ENCODE measurements at places on chromosomes 7 and 10.
A peak's percentile ranks its signal among the peaks of the same experiment; 100 is the strongest.

- DNase-seq = no peak
Observed at GRCh38 chr7:83655951-83656556, 7.1 kb upstream of the SEMA3E start.

GRCh38 chr10:6402349-6402709, 177.7 kb downstream of the PRKCQ start:
- DNase-seq = no peak

GRCh38 chr7:41306486-41306885, 396.4 kb downstream of the INHBA start:
- DNase-seq = no peak

DNA sequence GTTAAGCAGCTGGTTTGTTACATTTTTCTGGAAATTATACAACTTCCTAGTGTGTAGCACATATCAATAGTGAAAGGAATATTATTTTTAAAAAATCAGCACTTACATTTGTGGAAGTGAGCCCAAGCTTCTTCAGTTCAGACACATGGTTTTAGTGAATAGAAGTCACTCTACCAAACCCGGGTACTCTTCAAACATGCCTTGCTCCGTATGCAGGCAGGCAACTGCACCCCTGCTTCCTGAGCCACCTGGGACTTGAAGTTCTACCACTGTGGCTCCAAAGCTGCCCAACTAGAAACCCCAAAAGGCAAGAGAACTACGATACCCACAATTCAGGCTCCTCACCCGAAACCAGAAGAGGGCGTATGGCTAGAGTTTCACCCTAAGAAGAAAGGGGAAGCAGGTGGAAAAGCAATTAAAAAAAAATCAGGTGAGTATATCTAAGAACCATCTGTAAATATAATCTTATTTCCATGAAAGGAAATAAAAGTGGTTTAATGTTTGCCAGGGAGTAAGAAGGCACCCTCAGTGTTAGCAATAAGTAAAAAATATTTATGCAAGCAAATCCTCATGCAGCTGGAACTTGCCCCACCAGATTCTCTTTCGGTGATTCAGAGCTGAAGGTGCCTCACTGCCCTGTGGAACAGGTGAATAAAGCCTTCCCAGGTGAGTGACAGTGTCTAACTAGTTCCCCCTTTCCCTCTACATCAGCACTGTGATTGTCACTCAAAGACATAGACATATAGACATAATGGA, at the start of gene MACC1:
Gene MACC1, minus strand, starts transcription at position 192 of the 756 bp plus-strand sequence. CDS start 55,522 bp downstream, outside the sequence.
- DNase-seq = no peak

DNA sequence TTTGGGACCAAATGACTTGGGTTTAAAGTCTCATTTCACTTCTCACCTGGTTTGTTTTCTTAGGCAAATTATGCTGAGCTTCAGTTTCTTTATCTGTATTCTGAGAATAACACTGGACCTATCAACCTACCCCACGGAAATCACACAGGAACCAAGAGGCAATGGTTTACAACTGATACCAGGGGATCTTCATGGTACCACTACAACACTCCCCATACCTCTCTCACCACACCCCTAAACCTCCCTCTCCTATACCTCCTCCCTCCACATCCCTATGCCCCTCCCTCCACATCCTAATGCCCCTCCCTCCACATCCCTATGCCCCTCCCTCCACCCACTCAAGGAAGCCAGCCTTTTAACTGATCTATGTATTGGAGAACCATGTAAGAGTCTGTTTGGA, 9.9 kb downstream of the FAM204A start:
- no peak for DNase-seq

- no peak for DNase-seq
Observed at GRCh38 chr10:101759309-101760247, 16.3 kb downstream of the FGF8 start.

- no peak for DNase-seq
Observed at GRCh38 chr7:44534501-44534900, 6.6 kb downstream of the NPC1L1 start.

DNA sequence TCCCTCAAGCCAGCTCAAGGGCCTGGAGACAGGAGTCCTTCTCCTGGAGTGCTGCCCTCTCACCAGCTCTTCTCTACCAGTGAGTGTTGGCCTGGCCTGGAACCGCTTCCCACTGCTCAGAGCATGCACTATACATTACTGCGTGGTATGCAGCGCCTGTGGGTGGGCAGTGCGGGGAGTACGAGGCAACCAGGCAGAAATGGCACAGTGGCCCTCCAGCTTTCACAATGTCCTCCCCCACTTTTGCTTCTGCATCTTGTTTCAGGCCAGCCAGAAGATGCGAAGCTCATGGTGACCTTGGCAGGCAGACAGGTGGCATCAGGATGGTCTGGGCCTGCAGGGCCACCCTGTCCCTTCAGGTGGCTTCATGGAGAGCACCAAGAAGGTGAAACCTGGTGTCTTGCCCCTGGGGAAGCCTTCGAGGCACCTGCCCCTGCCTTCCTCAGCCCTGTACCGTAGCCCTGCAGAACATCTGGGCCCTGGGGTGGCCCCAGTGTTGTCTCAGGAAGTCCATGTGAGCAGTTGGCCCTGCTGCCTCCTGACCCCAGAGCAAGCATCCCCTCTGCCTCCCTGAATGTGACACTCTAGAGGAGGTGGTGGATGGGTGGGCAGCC, 35.8 kb downstream of the RASGEF1A start:
- no peak for DNase-seq

DNA sequence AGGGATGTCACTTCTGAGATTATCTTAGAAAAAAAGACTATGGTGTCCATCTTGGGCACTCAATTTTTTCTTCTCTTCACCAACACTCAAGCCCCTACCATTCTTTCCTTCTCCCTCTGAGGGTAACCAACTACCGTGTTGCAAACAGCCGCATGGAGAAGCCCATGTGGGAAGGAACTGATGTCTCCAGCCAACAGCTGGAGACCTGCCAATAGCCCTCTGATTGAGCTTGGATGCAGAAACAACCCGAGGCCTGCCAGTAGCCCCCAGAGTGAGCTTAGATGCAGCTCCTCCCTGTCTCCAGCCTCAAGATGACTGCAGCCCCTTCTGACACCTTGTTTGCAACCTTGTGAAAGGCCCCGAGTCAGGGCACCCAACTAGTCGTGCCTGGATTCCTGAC, 36.4 kb upstream of the CHCHD3 start:
- DNase-seq = no peak

- DNase-seq = no peak
Observed at GRCh38 chr10:78549140-78549935, 515.7 kb downstream of the RPS24 start.

- peak; percentile 34 for DNase-seq
Observed at GRCh38 chr7:108045154-108045553, 42.2 kb upstream of the LAMB1 start.

DNA sequence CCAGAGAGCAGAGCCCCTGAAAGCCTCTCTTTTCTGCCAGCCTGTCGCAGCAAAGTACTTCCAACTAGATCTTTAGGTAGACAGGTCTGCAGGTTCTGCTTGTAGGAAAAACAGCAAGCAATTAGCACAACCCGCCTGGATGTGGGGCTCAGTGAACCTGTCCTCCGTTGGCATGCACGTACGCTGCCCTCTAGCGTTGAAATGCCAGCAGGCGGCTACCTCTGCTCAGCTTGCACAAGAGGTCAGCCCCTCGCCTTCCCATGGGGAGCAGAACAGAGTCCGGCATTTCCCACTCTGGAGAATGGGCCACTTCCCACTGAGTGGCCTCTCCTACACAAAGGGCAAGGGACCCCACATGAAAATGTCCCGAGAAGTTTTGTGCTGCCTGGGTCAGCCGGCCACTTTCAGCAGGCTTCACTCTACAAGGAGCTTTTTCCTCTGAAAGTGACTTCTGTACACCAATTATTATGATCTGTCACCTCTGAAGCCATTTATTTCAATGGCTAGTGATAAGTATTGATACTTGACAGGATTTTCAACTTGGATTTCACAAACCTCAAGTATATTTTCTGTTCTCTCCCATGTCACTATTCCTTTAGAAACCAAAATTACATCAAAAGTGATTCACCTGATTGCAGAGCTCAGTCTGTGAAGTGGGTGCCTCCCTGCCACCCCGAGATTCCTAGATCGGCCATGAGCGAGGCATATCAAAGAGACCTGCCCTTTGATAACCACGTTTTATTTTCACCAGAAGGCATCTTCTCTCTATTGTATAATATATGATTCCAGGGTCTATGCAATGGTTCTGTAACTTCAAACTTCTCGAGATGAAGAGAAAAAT, 56.7 kb downstream of the JCAD start:
- DNase-seq = no peak

DNA sequence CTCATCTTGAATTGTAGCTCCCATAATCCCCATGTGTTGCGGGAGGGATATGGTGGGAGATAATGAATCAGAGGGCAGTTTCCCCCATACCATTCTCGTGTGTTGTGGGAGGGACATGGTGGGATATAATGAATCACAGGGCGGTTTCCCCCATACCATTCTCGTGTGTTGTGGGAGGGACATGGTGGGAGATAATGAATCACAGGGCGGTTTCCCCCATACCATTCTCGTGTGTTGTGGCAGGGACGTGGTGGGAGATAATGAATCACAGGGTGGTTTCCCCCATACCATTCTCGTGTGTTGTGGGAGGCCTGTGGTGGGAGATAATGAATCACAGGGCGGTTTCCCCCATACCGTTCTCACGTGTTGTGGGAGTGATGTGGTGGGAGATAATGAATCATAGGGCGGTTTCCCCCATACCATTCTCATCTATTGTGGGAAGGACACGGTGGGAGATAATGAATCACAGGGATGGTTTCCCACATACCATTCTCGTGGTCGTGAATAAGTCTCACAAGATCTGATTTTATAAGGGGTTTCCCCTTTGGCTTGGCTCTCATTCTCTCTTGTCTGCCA, 271.0 kb downstream of the MAD1L1 start:
- DNase-seq = peak; percentile 31

GRCh38 chr10:62554632-62555199, 180.5 kb downstream of the ZNF365 start:
- DNase-seq = no peak

GRCh38 chr10:58305821-58306220, 29.0 kb upstream of the UBE2D1 start:
- DNase-seq = no peak

All from GM04503 (cell line).